ENCODE measurements at places on chromosomes 11 and 22.

DNA sequence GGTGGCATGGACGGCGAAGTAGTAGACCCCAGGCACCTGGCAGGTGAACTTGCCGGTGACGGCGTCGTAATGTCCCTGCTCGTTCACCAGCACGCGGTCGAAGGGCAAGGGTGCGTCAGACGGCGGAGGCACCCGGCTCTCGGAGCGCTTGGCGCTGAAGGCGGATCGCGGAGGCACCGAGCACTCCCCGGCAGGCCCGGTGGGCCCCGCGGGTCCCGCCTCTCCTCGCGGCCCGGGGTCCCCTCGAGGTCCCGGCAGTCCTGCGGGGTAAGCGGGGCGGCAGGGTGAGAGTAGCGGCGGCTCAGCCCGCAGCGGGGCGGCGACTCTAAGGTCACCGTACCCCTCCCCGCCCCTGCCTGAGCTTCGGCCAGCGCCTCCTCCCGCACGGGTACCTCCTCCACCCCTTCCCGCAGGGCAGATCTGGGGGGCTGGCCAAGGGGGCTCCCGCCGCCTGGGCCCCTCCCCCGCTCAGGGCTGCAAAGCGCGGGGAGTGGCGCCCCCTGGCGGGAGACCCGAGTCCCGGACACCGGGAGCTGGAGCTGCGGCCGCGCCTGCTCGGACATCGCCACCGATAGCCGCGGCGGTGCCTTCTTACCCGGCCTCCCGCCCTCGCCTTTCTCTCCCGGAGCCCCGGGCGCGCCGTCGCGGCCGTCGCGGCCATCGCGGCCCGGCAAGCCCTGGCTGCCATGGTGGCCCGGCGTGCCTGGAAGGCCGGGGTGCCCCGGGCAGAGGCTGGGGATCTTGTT, 921 bp downstream of the C1QTNF5 start:
- DNase-seq = no peak

- no peak for DNase-seq
Measured at GRCh38 chr11:8381343-8381742, 117.7 kb upstream of the LMO1 start.

- peak; percentile 80 for DNase-seq
Measured at GRCh38 chr11:59810189-59810910, at the start of gene MRPL16. Gene MRPL16, minus strand, starts transcription at chr11:59810778. Its CDS starts 120 bp downstream, at chr11:59810658.

DNA sequence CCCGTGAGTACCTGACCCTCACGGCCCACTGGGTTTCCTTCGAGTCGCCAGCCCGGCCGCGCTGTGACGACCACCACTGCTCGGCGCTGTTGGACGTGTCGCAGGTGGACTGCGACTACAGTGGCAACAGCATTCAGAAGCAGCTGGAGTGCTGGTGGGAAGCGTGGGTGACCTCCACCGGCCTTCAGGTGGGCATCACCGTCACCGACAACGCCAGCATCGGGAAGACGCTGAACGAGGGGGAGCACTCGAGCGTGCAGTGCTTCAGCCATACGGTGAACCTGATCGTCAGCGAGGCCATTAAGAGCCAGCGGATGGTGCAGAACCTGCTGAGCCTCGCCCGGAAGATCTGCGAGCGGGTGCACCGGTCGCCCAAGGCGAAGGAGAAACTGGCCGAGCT, 32.2 kb downstream of the ZBED4 start:
- DNase-seq = no peak

- DNase-seq = no peak
Measured at GRCh38 chr22:24588381-24588756, 4.5 kb downstream of the LRRC75B start.

- peak; percentile 69 for DNase-seq
Measured at GRCh38 chr22:41429232-41429950, 17.2 kb downstream of the TOB2 start.

DNA sequence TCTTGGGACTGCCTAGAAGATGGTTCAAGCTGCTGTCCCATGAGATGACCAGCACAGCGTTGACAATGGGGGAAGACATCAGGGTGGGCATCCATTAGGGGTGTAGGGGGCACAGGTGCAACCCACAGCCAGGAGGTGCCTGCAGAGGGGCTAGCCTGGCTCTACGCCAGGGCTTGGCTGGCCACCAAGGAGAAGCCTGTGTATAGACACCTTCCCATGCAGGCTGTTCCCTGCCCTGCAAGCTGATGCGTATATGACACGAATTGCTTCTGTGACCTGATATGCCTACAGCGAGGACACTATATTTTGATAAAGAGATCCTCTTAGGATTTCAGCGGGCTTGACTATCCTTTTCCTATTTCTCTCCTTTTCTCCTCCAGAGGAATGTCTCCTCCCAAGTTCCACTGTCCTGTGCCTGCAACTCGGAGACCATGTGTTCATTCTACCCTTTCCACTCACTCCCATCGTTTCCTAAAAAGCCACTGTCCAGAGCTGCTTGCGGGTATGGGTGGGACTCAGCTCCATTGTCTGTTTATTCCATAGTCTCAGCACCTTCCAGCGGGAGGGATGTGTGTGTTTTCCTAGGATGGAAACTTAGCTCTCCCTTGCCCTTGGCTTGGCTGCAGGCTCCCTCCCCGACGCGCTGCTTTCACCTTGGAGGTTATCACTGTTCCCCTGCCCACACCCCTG, 56.1 kb downstream of the ST14 start:
- DNase-seq = no peak

DNA sequence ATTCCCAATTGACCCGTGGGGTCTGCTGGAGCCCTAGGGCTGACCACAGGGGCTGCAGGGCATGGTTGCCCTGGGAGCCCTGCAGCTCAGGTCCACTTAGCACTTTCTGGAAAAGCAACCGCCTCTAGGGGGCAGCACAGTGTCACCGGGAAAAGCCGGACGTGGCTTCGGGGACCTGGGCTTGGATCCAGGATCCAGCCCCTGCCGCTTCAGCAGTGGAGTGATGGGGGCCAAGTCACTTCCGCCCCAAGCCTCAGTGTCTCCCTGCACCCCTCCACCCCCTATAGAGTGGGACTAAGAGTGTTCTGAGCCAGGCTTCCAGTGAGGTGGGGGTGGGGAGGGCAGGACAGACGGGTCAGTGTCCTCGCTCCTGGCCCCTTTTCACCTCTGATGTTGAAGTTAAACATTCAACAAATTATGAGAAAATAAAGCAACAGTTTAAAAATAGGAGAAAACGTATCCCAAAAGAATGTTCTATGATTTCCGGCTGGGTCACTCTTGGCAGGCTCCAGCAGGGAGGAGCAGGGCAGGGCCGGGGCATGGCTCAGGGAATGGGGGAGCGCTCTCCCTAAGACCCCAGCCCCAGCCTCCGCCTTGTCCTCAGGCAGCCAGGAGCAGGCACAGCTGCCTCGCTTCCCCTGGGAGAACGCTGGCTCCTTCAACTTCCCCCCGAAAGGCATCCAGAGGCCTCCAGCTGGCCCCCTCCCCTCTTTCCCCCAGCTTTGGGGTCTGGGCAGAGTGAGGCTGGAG, 96.5 kb upstream of the FGF3 start:
- peak; percentile 22 for DNase-seq

DNA sequence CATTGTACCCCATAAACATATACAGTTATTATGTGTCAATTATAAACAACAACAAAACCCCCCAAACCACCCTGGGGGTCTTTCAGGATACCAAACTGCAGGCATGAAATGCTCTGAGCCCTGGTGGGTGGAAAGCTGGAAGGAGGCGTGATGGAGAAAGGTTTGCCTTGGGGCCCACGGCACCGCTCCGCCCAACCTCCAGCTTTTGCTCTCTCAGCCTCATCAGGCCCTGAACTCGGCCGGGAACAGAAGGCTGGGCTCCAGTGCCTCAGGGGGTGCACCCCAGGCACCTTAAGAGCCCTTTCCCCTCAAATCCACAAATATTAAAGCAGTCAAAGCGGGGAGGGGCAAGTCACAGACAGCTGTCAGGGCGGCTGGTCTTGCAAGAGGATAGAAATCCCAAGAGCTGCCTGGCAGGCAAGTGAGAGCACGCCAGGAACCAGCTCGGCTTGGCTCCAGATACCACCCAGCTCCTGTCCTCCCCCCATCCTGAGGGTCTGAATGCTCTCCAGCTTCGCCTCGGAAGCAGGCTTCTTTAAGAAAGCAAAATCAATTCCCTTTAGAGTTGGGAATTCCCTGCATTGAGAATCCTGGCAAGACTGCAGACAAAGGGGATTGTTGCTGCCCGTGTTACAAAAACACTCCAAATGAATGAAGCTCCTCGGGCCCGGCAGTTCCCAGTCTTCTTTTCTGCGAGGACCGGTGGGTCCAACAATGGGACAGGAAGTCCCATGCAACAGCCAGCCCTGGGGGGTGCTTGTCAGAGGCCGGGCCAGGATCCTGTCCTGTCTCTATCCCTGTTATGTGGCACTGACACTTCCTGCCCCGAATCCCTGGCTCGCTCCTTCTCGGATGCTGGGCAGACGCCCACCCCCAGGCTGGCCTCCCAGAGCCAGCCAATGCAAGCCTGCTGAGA, 80.8 kb downstream of the NAT10 start:
- peak; percentile 43 for DNase-seq
